Activated effector memory CD4-positive, alpha-beta T cell treated with Interleukin-2 at 50 U/mL for 16 hours (primary cell): ENCODE measurements at places on chromosomes 1 and 21.

DNA sequence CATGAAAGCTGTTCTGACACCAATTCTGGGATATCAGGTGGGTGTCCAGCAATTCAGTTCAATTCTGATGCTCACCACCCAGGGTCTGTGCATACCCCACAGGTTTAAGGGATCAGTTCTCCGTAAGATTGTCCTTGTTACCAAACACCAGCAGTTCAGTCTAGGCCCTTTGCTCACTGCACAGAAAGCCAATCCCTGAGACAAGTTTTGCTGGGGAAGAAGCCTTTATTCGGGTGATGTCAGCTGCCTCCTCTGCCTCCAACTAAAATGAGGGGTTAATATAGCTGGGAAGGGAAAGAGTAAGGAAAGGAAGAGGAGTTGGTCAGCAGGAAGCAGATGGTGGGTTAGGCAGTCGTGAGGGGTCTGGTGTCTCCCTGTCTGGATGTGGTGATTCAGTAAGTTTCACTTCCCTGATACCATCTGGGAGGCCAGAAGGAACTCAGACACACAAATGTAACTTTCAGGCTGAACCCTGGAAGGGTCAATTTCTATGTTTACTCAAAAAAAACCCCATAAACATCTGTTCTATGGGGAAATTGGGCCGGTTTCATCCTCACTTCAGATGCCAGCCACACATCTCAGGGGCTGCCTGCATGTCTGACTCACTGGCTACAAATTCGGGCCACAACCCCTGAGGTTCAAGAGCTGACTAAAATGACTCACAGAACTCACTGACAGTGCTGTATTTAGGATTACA lies 83.3 kb upstream of the PGBD5 start:
- DNase-seq = no peak

DNA sequence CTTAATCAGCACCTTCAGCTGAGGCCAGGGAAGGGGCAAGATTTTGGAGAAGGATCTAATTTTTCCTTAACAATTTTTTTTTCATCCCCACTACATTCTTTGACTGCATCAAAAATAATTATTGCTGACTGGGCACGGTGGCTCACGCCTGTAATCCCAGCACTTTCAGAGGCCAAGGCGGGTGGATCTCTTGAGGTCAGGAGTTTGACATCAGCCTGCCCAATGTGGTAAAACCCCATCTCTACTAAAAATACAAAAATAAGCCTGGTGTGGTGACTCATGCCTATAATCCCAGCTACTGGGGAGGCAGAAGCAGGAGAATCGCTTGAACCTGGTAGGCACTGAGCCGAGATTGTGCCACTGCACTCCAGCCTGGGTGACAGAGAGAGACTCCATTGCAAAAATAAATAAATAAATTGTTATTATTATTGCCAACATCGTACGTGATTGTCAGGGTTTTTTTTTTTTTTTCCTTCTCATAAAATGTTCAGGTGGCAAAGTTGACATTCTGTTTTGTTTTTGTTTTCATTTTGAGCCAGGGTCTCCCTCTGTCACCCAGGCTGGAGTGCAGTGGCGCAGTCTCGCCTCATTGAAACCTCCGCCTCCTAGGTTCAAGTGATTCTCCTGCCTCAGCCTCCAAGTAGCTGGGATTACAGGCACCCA lies 37.3 kb upstream of the MORC3 start:
- no peak for DNase-seq

GRCh38 chr1:3779912-3780416 lies 7.4 kb downstream of the SMIM1 start:
- DNase-seq = no peak

GRCh38 chr21:42063571-42064521 lies 7.3 kb upstream of the UMODL1 start:
- peak; percentile 53 for DNase-seq

GRCh38 chr21:44727757-44728156 lies 16.4 kb upstream of the TSPEAR start:
- DNase-seq = no peak

DNA sequence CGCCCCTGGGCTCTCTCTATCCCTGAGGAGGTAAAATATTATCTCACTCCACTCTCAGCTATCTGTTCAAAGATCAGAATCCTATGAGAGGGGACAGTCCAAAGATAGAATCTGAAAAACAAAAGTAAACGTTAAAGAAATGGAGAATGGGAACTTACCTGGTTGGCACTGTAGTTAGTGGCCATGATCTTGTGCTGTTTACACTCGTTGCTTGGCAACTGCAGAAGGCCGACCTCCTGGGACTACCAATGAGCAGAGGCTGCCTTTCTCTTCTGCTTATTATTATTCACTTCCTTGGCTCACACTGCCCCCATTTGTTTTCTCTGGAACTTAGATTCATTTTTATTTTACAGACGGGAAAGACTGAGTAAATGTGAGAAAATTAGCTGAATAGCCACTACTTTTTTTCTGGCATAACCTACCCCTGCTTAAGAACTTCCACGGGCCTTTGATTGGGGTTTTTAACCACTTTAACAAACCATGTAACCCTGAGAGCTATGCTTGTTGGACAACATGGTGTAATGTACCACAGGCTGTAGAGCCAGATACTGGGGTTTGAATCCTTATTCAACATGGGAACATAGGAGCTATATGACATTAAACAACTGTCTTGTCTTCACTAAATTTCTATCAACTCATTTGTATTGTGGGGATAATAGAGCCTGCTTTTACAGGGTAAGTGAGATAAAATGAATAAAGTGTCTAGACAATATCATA lies at the start of gene CFAP126:
Gene CFAP126 (minus strand): TSS at position 193 of the 717 bp plus-strand sequence. CDS start 8 bp downstream, at position 185.
- peak; percentile 7 for DNase-seq

GRCh38 chr1:8392522-8392921 lies 74.6 kb downstream of the SLC45A1 start:
- DNase-seq = no peak

GRCh38 chr1:229058729-229059128 lies 212.2 kb upstream of the RAB4A start:
- no peak for DNase-seq

GRCh38 chr1:176575991-176576390 lies 113.0 kb downstream of the PAPPA2 start:
- DNase-seq = no peak

DNA sequence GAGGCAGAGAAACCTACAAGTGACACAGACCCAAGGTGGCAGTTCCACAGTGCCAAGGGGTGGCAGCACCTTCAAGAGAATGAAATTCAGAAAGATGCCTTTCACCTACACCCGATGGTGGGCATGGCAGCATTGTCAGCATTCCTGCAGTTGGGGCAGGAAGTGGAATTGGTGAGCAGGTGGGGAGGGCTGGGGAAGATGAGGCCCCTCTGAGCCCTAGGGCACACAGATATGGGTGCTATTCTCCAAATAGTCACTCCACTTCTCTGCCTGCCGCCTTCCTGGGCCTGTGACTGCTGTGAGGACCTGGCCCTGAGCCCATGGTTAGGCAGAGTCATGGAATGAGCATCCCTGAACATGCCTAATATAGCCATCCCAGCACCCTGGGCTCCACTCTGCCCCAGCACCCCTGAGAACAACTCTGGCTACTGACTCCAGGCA lies 8.3 kb downstream of the SHISA4 start:
- DNase-seq = no peak

DNA sequence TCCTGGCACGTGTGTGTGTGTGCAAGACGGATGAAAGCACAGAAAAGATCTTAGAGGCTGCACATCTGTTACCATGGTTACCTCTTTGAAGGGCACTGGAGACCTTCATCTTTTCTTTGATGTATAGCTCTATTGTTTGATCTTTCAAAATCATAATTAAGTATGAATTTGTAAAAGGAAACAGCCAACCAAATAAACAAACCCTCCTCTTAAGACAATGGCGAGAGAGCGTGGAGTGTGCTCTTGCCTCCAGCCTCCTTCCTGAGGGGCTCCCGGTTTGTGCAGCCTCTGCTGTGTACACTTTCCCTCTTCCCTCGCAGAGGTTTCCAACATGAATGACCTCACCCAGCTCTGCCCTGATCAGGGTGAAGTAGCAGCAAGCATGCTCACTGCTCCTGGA lies 27.9 kb downstream of the CACNA1S start:
- no peak for DNase-seq

GRCh38 chr1:184399192-184399847 lies 12.5 kb downstream of the C1orf21 start:
- DNase-seq = no peak

- DNase-seq = no peak
These were observed at the start of gene LMX1A for GRCh38 chr1:165355977-165356811. TSS of gene LMX1A (minus strand) at chr1:165356715. CDS start at chr1:165355559, 1,156 bp downstream.

- DNase-seq = no peak
These were observed 60.5 kb upstream of the SIPA1L2 start for GRCh38 chr1:232690285-232690935.

DNA sequence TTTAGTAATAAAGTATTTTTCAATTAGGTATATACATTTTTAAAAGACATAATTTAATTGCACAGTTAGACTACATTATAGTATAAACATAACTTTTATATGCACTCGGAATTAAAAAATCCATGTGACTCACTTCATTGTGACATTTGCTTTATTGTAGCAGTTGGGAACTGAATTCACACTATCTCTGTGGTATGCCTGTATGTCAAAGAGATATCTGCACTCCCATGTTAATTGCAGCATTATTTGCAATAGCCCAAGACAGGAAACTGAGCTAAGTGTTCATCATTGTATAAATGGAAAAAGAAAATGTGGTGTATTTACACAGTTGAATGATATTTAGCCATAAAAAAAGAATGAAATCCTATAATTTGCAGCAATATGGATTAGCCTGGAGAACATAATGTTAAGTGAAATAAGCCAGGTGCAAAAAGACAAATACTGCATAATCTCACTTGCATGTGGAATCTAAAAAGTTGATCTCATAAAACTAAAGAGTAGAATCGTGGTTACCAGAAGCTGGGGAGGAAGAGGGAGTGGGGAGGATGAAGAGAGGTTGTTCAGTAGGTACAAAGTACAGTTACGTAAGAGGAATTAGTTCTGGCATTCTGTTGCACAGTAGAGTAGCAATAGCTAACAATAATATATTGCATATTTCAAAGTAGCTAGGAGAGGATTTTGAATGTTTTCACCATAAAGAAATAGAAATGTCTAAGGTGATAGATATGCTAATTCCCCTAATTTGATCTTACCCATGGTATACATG lies 64.8 kb downstream of the DPT start:
- no peak for DNase-seq

- no peak for DNase-seq
These were observed 159.5 kb downstream of the SLC45A1 start for GRCh38 chr1:8477166-8477982.

DNA sequence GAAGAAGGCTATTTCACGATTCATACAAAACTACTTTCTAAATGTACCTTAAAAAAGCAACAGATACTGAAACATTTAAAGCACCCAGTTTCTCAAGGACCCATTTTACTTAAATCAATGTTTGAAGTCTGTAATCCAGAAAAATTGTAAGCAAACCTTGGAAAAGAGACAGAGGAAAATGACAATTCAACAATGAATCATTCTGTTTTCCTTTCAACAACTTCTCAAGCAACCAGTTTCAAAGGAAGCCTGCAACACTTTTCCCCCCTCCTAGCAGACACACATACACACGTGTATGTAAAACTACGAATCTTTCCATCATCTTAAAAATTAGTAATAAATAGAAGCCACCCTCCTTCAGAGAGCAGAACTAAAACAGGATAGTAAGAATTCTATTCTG lies 1.2 kb downstream of the RERE start:
- DNase-seq = no peak

GRCh38 chr1:237018896-237019295 lies 14.7 kb upstream of the MT1HL1 start:
- DNase-seq = no peak

GRCh38 chr1:1114431-1114830 lies 1.5 kb downstream of the C1orf159 start:
- DNase-seq = no peak

DNA sequence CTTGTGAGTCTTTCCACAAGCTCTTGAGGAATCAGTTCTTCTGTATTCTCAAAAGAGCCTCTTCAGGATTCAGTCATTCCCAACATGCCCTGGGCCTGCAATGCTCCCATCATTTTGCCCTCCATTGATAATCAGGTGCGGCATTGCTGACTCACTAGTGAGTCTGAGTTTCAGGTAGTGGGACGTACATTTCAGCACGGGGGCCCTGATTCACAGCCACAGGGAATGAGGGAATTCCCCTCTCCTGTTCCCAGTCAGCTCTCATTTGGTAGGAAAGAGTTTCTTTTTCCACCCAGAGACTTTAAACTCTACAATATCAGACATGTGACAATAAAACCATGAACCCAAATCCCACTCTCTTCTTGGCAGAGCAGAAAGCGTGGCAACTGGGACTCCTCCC lies 3.7 kb upstream of the IRF6 start:
- DNase-seq = no peak

- no peak for DNase-seq
These were observed 55.4 kb downstream of the MATN1 start for GRCh38 chr1:30668024-30668423.

DNA sequence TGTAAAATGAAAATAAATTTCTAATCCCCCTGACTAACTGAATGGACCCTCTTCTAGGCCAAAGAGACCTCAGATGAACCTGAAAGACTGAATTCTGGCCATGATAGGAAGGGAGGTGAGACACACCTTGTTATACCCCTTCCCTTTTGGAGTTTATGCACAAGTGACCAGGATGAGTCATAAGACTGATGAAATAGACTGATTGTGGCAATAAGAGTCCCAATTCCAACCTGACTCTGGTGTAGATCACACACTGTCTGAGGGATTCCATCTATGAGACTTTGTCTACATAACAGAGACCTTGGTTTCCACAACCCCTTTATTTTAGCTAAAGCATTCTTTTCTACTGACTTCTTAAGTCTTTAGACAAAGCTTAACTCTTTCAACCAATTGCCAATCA lies 13.5 kb upstream of the OR2G2 start:
- no peak for DNase-seq

GRCh38 chr1:43313771-43314170 lies 13.0 kb downstream of the TIE1 start:
- no peak for DNase-seq

GRCh38 chr1:243507672-243508302 lies 251.9 kb downstream of the SDCCAG8 start:
- DNase-seq = no peak

DNA sequence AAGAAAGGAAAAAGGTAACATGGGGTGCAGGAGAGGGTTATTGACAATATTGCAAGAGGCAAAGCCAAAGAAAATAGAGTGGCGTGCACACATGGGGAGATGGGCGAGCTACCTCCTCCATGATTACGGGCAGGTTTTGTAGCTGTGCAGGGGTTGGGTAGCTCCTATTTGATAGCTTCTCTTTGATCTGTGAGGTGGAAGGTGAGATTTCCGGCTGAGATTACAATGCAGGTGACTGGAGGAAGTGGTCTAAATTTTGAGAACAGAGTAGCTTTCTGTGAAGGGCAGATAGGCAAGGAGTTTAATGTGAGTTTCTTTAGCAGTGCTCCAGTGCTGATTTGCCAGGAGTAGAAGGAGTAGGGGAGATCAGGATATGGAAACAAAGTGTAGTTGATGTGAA lies 263.4 kb downstream of the PLA2G4A start:
- DNase-seq = no peak

- DNase-seq = peak; percentile 15
These were observed 11.4 kb upstream of the RGS16 start for GRCh38 chr1:182615468-182616129.

GRCh38 chr1:201903135-201903534 lies 14.4 kb downstream of the SHISA4 start:
- no peak for DNase-seq

- no peak for DNase-seq
These were observed 13.4 kb upstream of the CRNN start for GRCh38 chr1:152427458-152427857.

GRCh38 chr1:223747838-223748335 lies 35.5 kb downstream of the CAPN2 start:
- no peak for DNase-seq
